ENCODE measurements at places on chromosomes 5 and 9.

DNA sequence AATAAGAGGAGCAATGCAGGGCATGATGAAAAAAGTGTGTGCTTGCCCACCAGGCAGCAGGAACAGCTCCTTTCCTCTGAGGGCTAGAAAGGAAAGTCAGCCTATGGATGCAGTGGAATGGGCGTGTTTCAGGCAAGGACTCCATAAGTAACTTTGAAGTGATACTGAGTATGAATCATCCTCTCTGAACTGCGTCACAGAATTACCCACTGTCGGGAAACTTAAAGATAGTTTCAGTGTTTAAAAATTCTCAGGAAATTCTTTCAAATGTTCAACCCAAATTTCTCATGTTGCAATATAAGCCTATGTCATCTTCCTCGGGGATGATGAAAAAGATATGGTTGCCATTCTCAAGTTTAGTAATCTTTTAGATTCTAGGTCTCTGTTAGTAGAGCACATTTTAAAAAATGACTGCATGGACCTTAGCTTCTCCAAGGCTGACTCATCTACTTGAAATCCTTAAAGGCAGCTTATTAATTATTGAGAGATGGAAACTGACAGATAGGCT is 27.7 kb downstream of the PTCD2 start:
- DNase-seq, result peak; percentile 73

- DNase-seq, result no peak
These were observed at the start of gene ENTREP1 for GRCh38 chr9:69324549-69325401. Gene ENTREP1, plus strand, starts transcription at chr9:69325215. Its CDS starts 95 bp downstream, at chr9:69325310.

DNA sequence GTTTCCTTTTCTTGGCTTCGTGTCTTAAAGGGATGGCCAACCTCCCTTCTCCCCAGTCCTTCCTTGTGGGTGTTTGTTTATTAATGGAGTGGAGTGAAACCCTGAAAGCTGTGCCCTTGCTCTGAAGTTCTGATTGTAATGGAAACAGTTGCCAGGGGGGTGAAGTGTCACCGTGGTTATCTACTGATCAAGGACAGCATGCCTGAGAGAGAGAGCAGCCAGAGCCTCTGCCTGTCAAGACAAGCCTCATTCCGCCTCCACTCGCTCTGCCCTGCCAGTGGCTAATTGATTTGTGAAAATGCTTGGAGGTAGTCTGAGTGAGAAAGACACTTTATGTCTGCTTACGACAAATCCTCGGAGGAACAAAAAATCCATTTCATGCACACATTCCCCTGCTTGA is 143.7 kb upstream of the SLC30A5 start:
- no peak for DNase-seq

DNA sequence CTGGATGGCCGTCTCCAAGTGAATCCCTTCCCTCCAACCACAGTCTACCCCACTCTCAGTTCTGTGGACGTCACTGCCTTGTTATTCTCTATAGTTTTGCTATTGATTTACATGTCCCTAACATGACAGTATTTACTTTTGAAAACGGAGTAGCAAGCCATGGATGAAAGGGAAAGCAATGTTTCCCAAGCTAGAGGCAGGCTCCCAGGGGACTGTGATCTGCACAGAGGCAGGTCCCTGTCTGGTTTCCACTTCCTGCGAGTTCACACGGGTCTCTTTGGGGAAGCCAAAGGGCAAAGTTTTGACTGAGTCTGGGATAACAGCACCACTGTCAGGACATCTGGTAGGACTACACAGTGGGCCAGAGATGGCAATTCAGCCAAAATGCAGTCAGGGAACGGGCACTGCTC is 12.7 kb downstream of the C9orf153 start:
- DNase-seq, result no peak

- no peak for DNase-seq
These were observed 3.4 kb downstream of the LRRC70 start for GRCh38 chr5:62581836-62582597.

GRCh38 chr9:68472119-68472518 is 68.6 kb downstream of the TMEM252 start:
- DNase-seq, result no peak

- DNase-seq, result no peak
These were observed 241.6 kb downstream of the PJA2 start for GRCh38 chr5:109168151-109168550.

GRCh38 chr5:14011089-14012020 is 66.9 kb upstream of the DNAH5 start:
- DNase-seq, result peak; percentile 59

Measured in BJ (cell line).